ENCODE measurements at places on chromosomes 11 and 22. TPM values are rescaled to one million over a fixed set of nuclear protein-coding genes. Genes with fewer than 3 reads are reported as not detected.

- H3K27me3 ChIP-seq: peaks cover 11% of the 10 kb centered on the region
- no peak overlapping the region for H3K27ac ChIP-seq
- DNase-seq: no peak
- H3K36me3 ChIP-seq: no peaks in the 10 kb centered on the region
- no peak overlapping the region for H3K4me3 ChIP-seq
- peaks cover 23% of the 10 kb centered on the region for H3K4me1 ChIP-seq
Observed at GRCh38 chr11:11524436-11525061, 97.3 kb downstream of the GALNT18 start.

- H3K27me3 ChIP-seq: no peaks in the 10 kb centered on the region
- H3K27ac ChIP-seq: no peak overlapping the region
- no peak for DNase-seq
- peaks cover 3% of the 10 kb centered on the region for H3K36me3 ChIP-seq
Observed at GRCh38 chr11:132564091-132564885, 968.0 kb downstream of the OPCML start.

GRCh38 chr11:47857485-47857884 lies 9.3 kb upstream of the NUP160 start:
- no peak overlapping the region for H3K4me3 ChIP-seq
- H3K27me3 ChIP-seq: no peaks in the 10 kb centered on the region
- peaks cover 27% of the 10 kb centered on the region for H3K4me1 ChIP-seq

DNA sequence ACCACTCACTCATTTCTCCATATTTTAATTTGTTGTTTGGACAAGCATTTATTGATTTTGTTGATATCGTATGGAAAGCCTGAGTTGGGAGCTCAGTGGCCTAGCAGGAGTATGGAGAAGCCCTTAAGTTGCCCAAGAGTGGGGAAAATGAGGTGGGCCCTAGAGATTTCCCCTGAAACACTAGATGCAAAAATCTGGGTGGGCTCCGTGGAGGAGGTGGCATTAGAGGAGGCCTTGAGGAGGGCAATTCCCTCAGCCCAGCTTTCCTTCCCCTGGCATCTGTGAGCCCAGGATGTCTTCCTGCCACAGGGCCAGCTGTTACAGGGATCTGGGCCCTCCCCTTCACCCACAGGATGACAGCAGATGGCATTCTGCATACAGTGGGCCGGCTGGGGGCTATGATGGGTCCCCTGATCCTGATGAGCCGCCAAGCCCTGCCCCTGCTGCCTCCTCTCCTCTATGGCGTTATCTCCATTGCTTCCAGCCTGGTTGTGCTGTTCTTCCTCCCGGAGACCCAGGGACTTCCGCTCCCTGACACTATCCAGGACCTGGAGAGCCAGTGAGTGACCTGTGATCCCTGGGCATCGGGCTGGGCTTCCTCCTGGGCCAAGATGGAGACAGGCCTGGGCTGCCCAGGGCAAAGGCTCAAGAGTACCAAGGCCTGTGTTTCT lies 21.6 kb upstream of the SLC22A12 start:
- peaks cover 6% of the 10 kb centered on the region for H3K27me3 ChIP-seq
- no peaks in the 10 kb centered on the region for H3K4me1 ChIP-seq
- DNase-seq: no peak
- no peak overlapping the region for H3K4me3 ChIP-seq
- no peak overlapping the region for H3K27ac ChIP-seq

DNA sequence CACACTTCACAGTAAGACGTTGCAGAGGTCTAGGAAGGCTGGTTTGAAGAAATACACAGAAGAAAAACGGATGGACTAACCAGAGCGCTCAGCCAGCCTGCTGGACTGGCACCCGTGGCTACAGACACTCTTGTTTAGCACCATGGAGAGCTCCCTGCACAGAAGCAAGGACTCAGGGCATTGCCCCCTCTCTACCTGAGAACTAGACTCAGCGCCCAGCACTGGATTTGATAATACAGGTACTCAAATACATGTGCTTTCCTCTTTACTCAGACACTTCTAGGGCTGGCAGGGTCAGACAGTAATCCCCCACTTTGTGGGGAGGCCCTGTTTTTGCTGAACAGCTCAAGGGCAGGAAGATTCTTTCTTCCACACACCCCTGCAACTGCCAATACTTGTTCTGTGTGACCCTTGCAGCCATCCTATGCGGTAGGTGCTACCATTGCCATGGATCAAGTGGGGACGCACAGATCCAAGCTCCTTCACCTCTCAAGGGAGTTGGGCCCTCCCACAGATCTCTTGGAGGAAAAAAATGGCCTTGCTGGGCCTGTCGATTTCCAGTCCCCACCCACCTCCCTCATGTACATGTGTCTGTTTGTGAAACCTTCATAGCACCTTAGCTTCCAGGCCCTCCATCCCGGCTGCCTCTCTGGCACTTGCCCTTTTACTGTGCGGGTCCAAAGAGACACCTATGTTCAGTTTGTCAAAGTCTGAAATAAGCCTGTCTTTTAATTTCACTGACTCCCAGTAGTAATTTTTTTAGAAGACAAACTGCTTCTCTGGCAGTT lies 5.1 kb upstream of the P2RX6 start:
- no peaks in the 10 kb centered on the region for H3K27me3 ChIP-seq
- peaks cover 16% of the 10 kb centered on the region for H3K4me1 ChIP-seq
- no peaks in the 10 kb centered on the region for H3K36me3 ChIP-seq
- peak; percentile 43 for DNase-seq

- H3K27ac ChIP-seq: no peak overlapping the region
- no peaks in the 10 kb centered on the region for H3K36me3 ChIP-seq
- peak overlapping the region; percentile 44 for H3K4me3 ChIP-seq
- no peak for DNase-seq
Observed at GRCh38 chr11:65390099-65390941, 3.9 kb downstream of the FRMD8 start.

DNA sequence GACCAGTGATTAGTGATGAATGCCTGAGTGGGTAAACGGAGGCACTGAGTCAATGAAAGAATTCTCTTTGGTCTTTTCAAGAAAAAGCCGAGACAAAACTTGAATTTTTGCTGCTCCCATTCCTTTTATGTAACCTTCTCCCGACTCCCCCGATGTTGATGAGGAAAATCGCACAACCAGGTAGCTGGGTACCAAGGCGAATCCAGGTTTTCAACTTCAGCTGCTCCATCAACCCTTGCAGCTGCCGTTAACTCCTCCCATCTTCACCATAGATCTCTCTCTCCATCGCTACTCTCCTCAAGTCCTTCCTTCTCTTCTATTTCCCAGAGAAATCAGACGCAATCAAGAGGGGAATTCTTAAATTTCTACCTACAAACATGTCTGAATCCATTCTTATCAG lies 611 bp upstream of the USP2 start:
- H3K27ac ChIP-seq: no peak overlapping the region
- H3K27me3 ChIP-seq: no peaks in the 10 kb centered on the region
- peaks cover 5% of the 10 kb centered on the region for H3K4me1 ChIP-seq
- no peaks in the 10 kb centered on the region for H3K36me3 ChIP-seq

- DNase-seq: no peak
- H3K36me3 ChIP-seq: peaks cover 60% of the 10 kb centered on the region
- H3K4me1 ChIP-seq: peaks cover 7% of the 10 kb centered on the region
- H3K27me3 ChIP-seq: no peaks in the 10 kb centered on the region
Observed at GRCh38 chr11:48150213-48150612, 66.4 kb upstream of the OR4B1 start.

The SULT4A1 gene
- total RNA-seq: not detected

The PARVA gene
- not detected for total RNA-seq
